ENCODE measurements at places on chromosomes 12 and 14.

DNA sequence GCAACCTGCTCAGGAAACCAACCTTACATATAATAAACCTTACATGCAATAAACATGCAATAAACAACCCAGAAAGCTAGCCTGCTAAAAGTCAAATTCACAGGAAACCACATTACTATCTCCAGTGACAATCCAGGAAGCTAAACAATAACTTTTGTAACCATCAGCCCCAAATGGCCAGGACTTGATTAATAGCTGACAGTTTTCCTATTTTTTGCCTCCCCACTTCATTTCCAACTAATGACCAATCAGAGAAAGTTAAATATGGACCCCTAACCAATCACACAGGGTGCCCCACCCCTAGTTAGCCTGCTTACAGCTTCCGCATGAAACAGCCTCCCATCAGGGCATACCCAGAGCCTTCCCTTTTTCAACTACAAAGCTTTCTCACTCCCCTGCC is 152.2 kb upstream of the LMNTD1 start:
- DNase-seq, result no peak

DNA sequence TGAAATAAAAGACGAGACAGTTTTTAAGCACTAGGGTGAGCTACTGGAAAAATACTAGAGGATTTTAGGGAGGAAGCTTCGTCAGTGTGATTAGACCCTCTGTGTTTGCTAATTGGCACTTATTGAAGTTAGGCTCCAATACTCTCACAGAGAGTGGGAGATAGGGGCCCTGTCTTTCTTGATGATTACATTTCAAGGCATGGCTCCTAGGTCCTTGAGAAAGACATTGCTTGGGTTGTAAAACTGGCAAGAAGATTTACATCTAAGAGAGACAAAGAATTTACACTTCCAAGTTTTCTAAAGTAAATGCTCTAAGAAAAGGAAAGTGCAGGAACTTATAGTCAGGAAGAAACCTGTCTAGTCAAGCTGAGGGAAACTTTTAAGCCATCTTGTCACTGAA is 183.2 kb downstream of the C12orf50 start:
- no peak for DNase-seq

DNA sequence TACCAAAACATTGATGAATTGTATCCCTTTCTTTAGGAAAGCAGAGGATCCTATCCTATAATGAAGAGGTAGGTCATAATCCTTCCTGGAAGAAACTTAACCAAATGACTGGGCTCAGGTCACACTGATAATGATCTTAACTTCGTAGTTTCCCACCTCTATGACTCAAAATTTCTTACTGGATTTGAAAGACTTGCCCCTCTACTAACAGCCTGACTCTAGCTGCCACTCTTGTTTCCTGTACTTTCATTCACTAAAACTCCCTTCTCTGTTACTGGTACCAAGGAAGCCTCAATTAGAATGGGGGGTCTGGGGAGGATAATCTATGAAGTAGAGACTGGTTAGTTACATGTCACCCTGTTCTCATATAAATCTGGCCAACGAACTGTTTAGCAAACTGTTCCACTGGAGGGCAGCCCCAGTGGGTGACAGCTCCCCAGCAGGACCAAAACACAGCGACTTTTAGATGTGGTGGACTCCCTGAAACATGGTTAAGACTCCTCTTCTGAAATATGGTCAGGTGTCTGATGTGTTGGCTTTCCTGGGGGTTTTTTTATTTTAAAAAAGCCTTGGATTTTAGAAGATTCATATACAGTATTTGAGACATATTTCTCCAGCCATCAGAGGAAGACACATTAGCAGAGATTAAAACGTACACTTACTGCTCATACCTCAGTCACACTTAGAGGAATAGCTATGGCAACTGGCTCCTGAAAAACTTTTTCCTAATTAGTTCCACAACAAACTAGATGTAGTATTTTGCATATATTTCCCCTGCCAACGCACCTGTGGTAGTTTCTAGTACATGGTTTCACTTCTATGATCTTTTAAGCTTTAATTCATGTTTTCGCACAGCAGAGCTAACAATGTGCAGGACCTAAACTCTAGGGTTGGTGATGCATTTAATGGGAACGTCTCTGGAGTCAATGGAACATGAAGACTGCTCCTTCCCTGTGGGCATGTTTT is 72.3 kb downstream of the ACADS start:
- DNase-seq, result no peak

- DNase-seq, result no peak
These were observed 255.3 kb downstream of the RAD51B start for GRCh38 chr14:68074765-68075381.

DNA sequence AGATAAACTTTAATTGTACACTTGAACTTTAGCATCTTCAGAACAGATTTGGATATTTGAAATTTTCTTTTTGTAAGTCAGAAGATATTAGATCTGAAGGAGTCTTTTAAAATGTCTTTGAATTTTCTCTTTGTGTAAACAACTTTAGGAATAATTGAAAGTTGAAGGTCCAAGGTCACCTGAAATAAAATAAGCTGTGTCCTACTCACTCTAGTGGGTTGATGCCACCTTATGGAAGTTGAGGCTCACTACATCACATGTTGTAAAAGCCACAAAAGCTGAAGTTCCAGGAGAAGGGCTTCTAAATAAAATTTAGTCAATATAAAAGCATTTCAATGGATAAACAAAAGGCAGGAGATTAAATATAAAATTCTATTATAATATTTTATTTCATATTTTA is 122.0 kb upstream of the ATXN7L3B start:
- no peak for DNase-seq
